Esophagus mucosa (tissue), 1 donor: ENCODE measurements at places on chromosomes 1 and 21. TPM values are rescaled to one million over a fixed set of nuclear protein-coding genes. Genes with fewer than 3 reads are reported as not detected.

The TEX38 gene
- total RNA-seq = not detected

The CRYAA gene
- not detected for total RNA-seq

The TOR3A gene
- total RNA-seq = 13.4 TPM

The PPP2R5A gene
- 55.7 TPM for total RNA-seq

The CD1B gene
- not detected for total RNA-seq

The PLXNA2 gene
- 47.5 TPM for total RNA-seq

The ANP32E gene
- total RNA-seq = 15.1 TPM

The SLAMF1 gene
- 0.36 TPM for total RNA-seq
